ENCODE measurements at places on chromosomes 5 and 9. TPM values are rescaled to one million over a fixed set of nuclear protein-coding genes. Genes with fewer than 3 reads are reported as not detected.

Gene HRH2
- 0.88 TPM for total RNA-seq

Gene FOXI1
- total RNA-seq = not detected

Gene C1QTNF2
- 1.6 TPM for total RNA-seq

Gene OR1J2
- not detected for total RNA-seq

Gene IL4
- total RNA-seq = not detected

Gene C9orf50
- not detected for total RNA-seq

Gene LRRC19
- total RNA-seq = not detected

Gene MGAT4B
- total RNA-seq = 352 TPM

Gene SARDH
- total RNA-seq = 30.5 TPM

Gene SREK1
- 48.6 TPM for total RNA-seq

Gene PTPRD
- 0.71 TPM for total RNA-seq

Gene CTXN3
- total RNA-seq = not detected

Gene C8G
- total RNA-seq = not detected

Gene ST6GALNAC4
- total RNA-seq = 32.7 TPM

DNA sequence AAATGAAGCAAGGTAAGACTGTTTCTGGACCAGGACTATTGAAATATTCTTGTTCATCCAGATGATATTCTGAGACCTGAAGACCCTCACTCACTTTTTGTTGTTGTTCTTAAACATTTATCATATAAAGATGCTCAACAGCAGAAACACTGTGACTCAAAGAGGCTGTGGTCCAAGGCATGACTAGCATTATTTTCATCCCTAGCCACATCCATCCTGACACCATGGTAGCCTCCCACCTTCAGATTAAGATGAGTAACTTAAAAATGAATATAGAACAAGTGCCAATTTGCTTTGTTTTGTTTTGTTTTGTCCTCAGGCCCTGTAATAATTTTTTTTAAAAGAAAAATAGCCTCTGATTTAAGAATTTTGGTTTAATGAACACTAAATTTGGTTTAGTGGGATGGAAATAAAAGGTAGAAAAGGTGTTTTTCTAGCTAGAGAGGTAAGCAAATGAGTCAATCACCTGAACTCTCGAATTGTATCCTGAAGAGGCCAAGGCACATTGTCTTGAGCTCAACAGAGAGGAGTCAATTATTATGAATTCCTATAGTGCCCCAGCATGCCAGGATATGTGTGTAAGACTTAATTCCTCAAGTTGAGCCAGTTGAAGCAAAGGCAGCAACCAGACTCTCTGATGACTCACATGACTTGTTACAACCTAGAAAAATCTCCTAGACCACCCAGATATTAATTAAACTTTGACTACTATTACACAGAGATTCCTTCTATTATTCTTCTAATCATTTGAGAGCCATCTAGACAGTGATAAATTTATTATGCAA is 380.1 kb upstream of the TUSC1 start:
- DNase-seq = peak; percentile 54

DNA sequence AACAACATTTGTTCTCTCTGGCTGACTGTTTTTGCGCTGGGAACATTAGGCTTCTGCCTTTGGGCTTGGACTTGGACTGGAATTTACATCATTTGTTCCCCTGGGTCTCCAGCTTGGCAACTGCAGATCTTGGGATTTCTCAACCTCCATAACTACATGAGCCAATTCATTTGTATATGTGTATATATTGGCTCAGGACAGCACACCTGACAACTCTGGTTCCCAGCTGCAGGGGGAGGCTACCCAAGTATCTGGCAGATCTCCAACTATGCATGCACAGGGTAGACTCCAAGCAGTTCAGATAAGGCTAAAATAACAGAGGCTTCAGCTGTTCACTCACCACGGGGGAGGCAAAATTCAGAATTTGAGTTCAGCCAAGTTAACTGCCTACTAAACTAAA is 31.6 kb upstream of the F2RL1 start:
- peak; percentile 65 for DNase-seq

DNA sequence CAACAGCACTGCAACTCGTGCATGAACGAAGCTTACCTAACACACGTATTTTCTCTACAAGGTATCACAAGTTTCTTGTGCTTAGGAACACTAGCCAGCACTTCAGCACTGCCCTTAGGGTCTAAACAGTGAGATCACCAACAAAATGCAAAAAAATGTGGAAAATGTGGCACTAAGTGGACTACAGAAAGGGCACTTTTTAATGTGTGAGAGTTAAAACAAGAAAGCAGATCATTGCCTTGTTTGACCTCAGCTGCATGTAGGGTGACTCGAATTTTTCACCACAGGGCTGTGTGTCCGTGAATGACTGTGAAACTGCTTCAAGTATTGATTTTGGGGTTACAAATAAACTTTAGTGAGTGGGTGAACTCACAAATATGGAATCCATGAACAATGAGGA is 90.5 kb downstream of the MARCHF3 start:
- no peak for DNase-seq

- DNase-seq = no peak
These were observed 42.4 kb upstream of the PHYKPL start for GRCh38 chr5:178274781-178275537.

- DNase-seq = no peak
These were observed 53.0 kb downstream of the TSSK1B start for GRCh38 chr5:113381791-113382190.

GRCh38 chr5:14775857-14776256 is 95.7 kb downstream of the ANKH start:
- DNase-seq = peak; percentile 69

DNA sequence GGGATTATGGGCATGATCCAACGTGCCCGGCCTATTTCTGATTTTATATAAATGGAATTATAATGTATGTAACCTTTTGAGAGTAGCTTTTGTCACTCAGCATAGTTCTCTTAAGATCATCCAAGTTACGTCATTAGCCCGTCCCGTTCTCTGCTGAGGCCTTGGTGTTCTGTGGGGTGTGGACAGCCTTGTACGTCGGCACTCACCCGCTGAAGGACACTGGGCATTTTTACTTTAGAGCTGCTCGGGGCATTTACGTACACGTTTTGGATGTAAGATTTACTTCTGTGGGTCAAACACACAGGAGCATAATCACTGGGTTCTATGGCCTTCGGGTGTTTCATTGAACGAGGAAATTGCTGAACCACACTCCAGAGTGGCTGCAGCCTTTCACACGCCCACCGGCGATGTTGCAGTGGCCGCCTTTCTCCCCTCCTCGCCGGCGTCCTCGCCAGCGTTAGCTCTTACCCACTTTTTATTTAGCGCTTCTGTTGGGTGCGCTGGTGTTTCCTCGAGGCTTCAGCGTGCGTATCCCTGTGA is 101.8 kb downstream of the EHMT1 start:
- no peak for DNase-seq

DNA sequence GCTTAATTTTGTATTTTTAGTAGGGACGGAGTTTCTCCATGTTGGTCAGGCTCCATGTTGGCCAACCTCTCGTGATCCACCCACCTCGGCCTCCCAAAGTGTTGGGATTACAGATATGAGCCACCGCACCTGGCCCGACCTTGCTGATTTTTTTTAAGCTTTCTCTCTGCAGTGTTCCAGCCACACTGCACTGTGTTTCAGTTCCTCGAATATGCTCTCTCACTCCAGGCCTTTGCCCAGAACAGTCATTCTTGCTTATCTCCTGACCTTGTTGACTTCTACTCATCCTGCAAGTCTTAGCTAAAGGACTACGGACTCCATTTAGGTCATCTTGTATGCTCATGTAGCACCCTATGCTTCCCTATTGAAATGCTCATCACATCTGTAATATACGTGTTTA is 3.3 kb downstream of the SNAPC3 start:
- no peak for DNase-seq

DNA sequence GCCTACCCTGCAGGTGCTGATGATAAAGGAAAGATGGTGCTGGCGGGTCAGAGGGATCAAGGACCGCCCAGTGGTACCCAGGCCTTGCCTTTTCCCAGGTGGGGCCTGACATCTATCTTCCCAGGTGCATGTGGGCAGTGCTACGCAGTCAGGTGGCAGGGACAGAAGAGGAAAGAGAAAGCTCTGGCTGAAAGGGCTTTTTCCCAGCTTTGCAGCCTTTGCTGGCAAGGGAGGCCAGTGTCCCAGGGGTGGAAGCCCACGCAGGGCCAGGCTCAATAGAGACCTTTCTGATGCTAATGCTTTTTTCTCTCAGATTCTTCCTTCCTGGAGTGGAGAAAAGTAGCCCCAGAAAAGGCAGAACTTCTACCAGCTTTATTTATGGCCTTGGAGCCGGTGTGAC is 36.7 kb downstream of the FABP6 start:
- DNase-seq = no peak

- DNase-seq = no peak
These were observed 390.8 kb upstream of the PTGER4 start for GRCh38 chr5:40288800-40289485.

DNA sequence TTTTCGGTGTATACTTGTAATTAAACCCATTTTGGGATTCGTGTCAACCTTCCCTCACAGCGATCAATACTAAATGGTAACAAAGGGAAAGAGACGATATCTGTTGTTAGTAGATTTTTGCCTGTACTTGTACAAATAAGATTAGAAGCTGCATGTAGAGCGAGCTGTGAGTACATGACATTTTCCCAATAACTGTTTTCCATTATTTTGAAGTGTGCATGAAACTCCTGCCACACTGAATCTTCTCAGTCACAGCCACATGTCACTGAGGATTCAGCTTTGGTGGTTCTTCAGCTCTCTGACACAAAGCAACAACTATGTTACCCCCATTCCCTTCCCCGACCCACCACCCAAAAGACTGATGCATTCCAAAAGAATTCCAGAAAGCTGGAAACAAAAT is 685.6 kb downstream of the EFNA5 start:
- no peak for DNase-seq

GRCh38 chr9:91273853-91274552 is 87.7 kb downstream of the AUH start:
- DNase-seq = peak; percentile 62

- DNase-seq = no peak
These were observed 698 bp downstream of the NFX1 start for GRCh38 chr9:33291031-33291397.

DNA sequence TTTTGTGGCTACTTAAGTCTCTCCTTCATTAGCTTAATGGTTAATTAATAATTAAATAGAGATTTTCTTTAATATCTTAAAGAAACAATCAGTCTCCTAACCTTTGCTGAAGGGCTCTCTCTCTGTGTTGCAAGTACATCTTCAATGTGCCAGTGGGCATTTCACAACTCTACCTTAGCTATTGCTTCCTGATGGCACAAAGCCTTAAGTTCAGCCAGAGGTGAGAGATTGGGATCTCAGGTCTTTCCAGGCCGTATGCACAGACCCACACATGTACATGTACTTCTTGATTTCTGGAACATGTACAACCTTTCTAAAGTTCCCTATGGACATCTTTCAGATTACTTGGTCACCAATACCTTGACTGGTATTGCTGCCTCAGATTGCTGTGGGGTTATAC is 8.9 kb upstream of the ITGA1 start:
- DNase-seq = no peak

DNA sequence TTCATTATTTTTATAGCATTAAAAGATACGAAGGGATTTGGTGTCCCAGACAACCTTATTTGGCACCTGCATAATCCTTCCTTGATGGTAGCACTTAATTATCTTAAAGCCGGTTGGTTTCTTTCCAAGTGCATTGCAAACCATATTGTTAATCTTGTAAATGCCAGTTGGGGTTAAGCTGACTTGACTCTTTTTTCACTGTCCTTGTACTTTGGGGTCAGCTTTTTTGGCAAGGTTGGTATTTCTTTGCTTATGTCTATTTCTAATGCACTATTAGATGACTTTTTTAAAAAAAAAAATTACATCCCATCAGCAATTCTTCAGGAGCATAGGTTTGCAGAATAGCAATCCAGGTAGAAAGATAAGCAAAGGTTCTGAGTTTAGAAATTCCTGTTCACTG is 466.8 kb upstream of the TLE4 start:
- no peak for DNase-seq

- DNase-seq = peak; percentile 95
These were observed 152.8 kb upstream of the DAP start for GRCh38 chr5:10913841-10914240.

GRCh38 chr5:159913501-159913900 is 2.8 kb upstream of the ADRA1B start:
- DNase-seq = no peak

GRCh38 chr5:93348231-93348630 is 232.8 kb downstream of the NR2F1-AS1 start:
- DNase-seq = no peak

GRCh38 chr9:104997536-104997935 is 69.6 kb upstream of the ABCA1 start:
- DNase-seq = no peak

DNA sequence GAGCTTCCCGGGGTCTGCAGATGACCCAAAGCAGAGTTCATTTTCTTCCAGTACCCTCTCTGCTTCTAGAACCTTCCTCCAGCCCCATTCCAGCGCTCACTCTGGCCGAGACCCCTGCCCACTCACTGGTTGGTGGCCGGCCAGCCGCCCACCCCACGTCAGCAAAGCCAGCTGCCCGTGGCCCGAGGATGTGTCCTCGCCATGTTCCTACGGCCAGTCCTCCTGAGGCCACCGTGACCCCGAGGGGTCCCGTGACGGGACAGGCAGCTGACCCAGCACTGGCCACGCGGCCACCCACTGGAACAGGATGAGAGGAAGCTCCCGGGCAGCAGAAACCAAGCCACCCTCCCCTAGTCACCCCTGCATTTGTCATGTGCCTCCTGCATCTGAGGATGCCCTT is 39.1 kb upstream of the SLC6A19 start:
- no peak for DNase-seq

DNA sequence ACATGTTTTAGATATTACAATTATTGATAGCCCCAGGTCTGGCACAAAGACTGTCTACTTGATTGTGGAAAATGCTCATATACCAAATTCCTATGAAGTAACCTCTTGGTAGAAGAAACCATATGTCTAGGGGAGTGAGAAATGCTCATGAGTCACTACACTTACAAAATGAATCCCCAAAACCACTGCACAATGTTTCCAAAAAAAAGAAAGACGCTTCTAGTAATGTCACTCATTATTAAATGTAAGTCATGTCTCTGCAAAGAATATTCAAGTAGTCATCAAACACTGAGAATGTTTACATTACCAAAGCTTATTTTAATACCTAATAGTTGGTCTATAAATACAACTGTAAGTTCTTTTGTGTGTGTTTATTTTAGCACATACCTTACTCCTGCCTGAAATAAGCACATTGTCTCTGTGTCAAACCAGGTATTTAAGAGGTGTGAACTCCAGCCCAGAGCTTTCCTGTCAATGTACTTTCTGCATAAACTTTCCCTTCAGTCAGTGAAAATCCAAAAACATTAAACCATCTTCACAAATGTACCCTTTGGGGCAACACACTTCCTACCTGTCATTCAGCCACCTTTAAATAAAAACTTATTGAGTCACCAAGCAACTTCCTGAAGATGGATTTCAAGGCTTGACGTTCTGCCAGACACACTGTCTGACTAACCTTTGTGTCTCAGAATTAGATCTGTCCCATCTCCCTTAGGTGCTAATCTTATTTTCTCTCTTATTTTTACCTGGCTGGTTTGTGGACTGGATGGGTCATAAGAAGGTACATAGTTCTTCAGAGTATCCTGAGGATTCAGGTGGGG is 194.0 kb downstream of the NFIB start:
- peak; percentile 8 for DNase-seq

- DNase-seq = no peak
These were observed 44.6 kb upstream of the CACNA1B start for GRCh38 chr9:137832830-137833590.

GRCh38 chr5:132262882-132263547 is 5.5 kb downstream of the PDLIM4 start:
- no peak for DNase-seq

GRCh38 chr5:110852053-110852452 is 113.2 kb downstream of the SLC25A46 start:
- no peak for DNase-seq

- DNase-seq = no peak
These were observed 1.9 kb upstream of the NKD2 start for GRCh38 chr5:1006656-1007071.
